Glutamatergic neuron (in vitro differentiated cells): ENCODE measurements at places on chromosomes 16 and 17.

GRCh38 chr16:47729701-47730100, 268.6 kb downstream of the PHKB start:
- DNase-seq, result no peak

DNA sequence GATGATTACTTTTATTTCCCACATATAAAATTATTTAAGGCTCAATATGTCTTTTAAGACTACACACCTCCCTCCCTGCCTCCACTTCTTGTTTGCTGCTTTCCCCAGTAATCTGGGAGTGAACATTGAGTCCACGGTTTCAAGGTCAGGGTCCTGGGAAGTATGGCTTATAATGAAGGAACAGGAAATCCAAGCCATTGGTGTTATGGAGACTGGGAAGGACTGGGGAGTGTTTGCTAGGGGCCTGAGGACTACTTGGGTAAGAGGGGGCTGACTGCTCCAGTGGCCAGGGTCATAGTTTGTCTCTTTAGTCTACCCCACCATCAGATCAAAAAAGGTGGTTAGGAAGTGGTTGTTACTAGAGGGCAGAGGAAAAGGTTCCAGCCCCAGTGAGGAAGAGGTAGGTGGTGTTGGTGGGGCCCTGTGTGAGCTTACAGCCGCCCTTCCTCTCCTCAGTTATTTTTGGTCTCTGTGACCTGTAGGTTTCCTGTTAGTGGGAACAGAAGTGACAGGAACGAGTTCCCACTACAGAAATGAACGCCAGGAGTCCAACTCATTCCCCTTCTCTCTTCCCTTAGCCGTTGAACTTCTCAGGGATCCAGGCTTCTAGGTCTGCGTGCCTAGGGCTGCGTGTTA, 742 bp upstream of the SLC16A13 start:
- DNase-seq, result no peak

- no peak for DNase-seq
These were observed 14.0 kb downstream of the CEP295NL start for GRCh38 chr17:78888941-78889518.

DNA sequence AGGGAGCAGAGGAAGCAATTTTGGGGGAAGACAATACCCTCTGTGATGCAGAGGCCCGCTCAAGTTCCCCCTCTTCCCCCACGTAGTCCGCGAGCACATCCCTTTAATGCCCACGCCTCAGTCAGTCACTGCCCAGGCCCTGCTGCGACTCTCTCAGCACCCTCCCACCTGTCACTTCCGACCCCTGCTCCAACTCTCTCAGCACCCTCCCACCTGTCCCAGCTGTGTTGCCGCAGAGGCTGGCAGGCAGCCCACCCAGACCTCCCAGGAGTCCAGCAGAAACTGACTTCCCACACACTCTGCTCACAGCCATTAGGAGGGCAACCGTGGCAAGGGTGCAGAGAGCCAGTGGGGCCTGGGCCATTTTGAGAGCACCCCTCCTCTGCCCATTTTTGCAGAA, 92.7 kb downstream of the WSCD1 start:
- no peak for DNase-seq

DNA sequence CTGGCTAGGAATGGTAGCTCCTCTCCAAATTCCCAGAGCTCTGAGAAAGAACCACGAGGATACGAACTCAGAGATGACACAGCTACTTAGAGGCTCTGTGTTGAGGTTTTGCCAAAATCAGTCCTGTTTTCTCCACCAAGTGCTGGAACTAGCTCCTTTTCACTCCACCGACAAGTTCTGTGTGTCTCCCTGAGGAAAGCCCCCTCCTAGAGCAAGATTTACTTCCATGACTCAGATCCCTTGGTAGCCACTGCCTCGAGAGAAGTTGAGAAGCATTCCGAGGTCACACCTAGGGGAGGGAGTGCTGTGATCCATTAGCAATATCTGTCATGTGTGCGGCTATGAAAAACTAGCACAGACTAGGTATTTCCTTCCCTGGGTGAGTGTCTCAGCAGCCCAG, 30.6 kb downstream of the IL21R start:
- no peak for DNase-seq

GRCh38 chr17:9241371-9241712, 220.0 kb downstream of the NTN1 start:
- no peak for DNase-seq

- no peak for DNase-seq
These were observed 109.1 kb downstream of the MSI2 start for GRCh38 chr17:57365420-57365819.

DNA sequence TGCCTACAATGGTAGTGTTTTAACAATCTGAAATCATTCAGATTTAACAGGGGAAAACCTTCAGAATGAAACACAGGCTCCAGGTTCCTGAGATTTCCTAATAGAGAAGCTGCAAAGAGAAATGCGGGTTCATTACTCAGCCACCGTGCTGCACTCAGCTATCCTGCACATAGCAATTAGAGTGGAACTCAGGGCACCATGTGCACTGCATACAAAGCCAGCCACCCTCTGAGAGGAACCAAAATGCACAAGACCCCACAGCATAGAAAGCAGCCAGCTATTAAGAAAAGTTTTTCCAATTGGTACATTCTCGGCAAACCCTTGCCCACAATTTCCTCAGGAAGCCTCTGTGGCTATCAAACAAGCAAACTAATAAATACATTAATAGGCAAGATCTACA, 37.4 kb downstream of the TOM1L2 start:
- no peak for DNase-seq

GRCh38 chr16:29894352-29894751, 5.0 kb downstream of the SEZ6L2 start:
- DNase-seq, result no peak

- DNase-seq, result no peak
These were observed 5.7 kb upstream of the CHST4 start for GRCh38 chr16:71520550-71520949.

GRCh38 chr17:64781810-64782555, 119.9 kb upstream of the SMURF2 start:
- DNase-seq, result no peak

GRCh38 chr16:70430667-70431536, 8.0 kb downstream of the ST3GAL2 start:
- no peak for DNase-seq

DNA sequence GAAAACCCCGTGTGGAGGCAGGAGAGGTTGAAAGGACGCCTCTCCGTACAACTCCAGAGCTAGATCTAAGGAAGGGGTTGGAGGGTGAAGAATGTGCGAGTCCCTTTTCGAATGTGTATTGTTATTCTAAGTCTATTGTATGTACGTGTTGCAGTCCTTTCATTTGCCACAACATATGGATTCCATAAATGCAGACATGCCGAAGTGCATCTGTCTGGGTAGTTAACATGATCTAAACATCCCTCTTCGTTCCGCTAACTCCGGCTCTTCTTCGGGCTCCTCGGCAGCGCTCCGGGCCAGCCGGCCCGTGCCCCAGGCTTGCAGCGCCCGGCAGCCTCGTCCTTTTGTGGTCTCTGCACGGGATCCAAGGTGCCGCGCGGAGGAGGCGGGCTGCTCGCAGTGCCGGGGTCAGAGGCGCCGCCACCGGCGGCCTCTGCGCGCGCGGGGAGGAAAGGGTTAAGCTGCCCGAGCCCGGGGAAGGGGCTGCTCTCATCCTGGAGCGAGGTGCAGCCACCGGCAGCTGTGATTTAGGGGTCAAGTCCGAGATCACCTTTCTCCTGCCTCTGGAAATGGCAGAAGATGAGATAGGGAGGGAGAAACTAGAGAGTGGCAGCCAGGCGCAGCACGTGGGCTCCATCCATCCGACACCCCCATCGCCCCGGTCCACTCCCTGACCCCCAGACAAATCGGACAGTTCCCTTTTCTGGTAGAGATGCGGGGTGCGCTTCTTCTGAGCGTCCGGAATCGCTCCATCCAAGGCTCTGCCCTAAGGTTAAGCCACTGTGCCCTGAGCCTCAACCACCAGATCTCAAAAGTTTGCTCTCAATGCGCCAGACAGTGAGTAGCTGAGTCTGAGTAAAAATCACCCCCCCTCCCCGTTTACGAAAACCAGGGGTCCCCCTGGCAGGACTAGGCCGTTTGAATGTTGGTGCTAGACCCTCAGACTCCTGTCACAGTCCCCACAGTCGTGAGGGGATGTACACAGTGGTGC, 15.1 kb upstream of the ZFHX3 start:
- DNase-seq, result peak; percentile 64

DNA sequence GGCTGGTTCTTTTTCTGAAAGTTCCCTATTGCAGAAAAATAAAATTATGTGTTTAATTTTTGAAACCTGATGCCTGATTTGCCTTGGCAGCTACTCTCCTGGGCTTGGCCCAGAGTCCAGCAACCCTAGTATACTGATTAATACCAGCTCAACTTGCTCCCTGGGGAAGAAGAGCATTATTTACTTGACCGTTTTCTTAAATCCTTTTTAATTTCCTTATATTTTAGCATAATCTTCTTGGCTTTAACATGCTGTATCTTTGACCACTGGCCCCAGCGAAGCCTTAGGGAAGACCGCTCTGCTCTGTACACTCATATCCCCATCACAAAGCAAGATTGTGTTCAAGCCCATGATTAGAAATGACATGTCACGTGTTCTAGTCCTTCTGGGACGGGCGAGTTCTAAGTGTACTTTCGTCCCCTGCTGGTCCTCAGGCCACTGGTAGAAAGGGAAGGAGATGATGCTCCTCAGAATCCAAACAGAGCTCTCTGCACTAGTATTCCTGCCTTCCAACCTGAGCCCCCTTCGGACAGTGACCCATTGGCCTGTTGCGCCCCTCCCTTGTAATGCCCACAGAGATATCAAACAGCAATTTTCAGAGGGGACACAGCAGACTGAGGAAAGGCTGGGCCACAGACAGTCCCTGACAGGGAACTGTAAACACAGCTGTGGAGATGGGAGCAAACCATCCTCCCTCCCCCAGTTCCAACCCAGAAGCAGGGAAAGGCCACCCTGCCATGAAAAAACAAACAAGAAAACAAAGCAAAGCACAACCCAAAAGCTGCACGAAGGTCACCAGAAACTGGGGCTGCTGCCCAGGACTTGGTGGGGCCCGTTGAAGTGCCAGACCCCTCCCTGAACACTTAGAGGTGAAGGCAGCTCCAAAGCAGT, 4.3 kb upstream of the EZH1 start:
- DNase-seq, result no peak

DNA sequence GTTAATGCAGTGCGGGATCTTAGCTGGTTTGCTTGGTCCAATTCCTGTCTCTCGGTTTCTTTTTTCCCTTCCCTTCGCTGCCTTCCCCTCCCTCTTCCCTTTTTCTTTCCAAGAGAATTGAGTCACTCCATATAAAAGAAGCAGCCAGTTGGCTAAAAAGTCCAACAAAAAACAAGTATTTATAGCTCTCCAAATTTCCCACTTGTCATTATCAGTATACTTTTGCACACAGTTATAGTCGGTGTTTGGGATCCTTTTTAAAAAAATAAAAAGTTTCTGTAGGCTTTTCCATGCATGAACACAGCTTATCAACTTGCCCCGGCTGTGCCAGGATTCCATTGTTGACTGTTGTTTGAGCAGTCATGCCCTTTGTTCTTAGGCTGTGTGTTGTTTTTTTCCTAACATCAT, 24.9 kb downstream of the HMOX2 start:
- DNase-seq, result no peak

DNA sequence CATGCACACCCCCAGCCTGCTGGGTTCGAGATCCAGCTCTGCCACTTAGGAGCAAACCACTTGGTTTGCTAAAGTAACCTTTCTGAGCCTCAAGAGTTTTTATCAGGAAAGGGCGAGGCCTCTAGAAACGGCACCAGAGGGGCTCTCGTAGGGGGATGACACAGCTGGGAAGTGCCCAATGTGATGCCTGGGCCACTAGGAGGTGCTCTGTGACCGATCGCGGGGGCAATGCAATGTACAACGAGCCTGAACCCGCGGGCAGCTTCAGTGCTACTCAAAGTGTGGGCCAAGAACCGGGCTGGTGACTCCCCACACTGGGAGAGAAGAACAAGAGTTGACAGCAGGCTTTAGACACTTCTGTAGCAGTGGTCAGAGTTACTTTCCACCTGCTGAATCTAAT, 9.4 kb downstream of the C16orf89 start:
- DNase-seq, result peak; percentile 57

DNA sequence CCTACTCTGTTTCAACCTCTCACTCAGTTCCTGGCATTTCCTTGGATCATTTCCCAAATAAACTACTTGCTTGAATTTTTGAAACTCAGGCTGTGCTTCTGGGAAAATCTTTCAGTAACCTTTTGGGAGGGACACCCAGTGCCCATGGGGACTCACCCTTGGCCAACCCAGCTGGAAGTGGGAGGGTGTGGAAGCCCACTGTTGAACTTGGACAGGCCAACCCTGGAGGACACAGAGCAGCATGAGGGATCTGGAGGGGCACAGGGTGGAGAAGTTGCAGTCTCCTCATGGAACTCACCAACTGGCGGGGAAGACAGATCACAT, 11.2 kb downstream of the RTN4RL1 start:
- no peak for DNase-seq

DNA sequence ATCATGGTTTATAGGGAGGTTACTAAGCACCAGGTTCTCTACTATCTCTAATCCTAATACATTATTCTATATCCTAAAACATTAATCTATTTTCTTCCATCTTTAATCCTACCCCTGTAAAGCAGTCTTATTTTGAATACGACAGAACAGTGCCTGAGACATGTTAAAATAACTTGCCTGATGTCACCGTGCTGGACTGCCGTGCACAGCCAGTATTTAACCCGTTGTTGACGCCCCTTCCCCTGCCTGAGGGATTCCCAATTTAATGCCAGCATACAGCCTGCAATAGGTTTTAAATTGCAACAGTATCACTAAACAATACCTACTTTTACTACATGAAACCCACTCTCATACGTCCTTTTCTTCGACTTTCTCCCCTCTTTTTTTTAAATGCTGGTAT, 133.3 kb downstream of the PARN start:
- no peak for DNase-seq

DNA sequence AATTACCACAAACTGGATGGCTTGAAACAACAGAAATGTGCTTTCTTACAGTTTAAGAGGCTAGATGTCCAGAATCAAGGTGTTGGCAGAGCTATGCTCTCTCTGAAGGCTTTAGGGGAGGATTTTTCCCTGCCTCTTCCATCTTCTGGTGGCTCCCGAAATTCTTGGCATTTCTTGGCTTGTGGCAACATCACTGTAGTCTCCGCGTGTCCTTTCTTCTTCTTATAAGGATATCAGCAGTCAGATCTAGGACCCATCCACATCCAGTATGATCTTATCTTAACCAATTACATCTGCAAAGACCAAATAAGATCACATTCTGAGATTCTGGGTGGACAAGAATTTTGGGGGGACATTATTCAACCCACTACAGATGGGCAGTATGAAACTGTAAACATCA, 119.2 kb upstream of the PMFBP1 start:
- DNase-seq, result no peak

GRCh38 chr16:81094771-81095251, 1.4 kb downstream of the GCSH start:
- no peak for DNase-seq

DNA sequence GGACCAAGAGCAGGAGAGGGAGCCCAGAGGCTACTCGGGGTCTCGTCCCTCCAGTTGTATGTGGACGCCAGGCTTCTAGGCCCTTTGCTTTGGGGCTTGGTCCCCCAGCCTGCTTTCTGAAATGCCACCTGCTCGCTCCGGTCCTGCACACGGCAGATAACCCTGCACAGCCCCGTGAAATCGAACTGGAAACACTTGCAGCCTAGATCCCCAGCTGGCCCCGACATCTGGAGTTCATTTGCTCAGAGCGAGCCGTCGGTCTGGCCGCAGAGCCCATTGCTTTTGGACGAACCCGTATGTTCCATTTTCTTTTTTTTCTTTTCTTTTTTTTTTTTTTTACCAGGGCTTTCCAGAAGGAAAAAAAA, 22.9 kb downstream of the C1QTNF1 start:
- peak; percentile 54 for DNase-seq

- DNase-seq, result no peak
These were observed 17.3 kb upstream of the C16orf74 start for GRCh38 chr16:85768199-85768598.
